ENCODE measurements at places on chromosomes 13 and 19. TPM values are rescaled to one million over a fixed set of nuclear protein-coding genes. Genes with fewer than 3 reads are reported as not detected.

DNA sequence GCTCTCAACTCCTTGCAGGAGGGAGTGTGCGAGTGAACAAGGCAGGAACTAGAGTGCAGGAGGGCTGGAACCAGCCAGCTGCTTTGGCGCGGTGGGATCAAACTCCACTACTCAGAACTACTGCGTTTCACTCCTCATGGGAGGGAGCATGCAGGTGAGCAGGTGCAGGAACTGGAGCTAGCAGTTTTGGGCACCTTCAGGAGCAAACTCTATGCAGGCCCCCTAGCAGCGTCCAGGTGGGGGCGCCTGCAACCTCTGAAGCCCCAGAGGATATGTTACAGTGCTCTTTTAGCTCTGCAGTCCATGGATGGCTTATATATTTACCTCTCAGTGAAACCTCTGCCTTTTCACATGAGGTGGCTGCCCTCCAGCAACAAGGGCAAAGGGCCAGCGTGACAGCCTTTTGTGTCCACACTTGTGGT lies 1303.4 kb downstream of the PCDH9 start:
- no peaks in the 10 kb centered on the region for H3K27me3 ChIP-seq
- no peaks in the 10 kb centered on the region for H3K36me3 ChIP-seq
- H3K4me1 ChIP-seq, result no peaks in the 10 kb centered on the region
- H3K27ac ChIP-seq, result no peak overlapping the region
- no peak for DNase-seq

DNA sequence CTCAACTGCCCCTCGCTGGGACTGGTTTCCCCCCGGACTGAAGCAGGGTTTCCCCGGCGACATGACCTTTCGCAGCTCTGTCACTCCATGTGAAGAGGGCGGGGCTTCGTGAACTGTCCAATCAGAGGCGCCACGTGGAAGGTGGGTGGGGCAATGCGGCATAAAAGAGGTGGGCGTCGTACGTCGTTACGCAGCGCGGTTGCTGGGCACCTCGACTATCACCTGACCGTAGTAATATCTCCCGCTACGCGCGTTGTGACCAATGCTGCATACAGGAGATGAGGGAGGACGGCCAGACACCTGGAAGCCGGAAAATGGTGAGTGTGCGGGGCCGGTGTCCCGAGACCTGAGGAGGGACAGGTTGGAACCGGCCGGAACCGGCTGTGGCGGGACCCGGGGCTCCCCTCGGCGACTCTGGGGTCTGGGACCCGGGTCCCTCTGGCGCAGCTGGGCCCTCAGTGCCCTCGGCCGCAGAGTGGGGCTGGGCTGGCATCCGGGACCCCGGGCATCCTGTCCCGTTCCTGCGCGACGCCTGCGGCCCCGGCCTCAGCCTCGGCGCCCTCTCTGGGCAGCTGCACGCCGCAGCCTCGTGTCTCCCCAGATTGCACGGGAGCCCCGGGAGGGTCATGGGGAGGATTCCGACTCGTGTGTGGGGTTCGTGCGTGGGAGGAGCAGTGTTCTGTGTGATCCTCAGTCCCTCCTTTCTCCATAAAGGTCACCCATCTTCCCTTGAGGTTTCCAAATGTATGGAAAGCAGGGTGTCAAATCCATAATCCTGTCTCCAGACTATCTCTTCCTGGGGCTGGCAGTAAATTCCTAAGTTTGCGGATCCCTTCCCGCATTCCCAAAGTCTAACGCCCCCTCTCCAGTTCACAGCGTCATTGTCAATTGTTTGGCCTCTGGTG lies 32.2 kb downstream of the ZNF136 start:
- peaks cover 9% of the 10 kb centered on the region for H3K36me3 ChIP-seq
- peak overlapping the region; percentile 42 for H3K4me3 ChIP-seq
- H3K27me3 ChIP-seq, result no peaks in the 10 kb centered on the region
- DNase-seq, result peak; percentile 6
- no peak overlapping the region for H3K27ac ChIP-seq

- H3K4me1 ChIP-seq, result no peaks in the 10 kb centered on the region
- no peaks in the 10 kb centered on the region for H3K27me3 ChIP-seq
- no peaks in the 10 kb centered on the region for H3K36me3 ChIP-seq
- DNase-seq, result peak; percentile 0
- no peak overlapping the region for H3K27ac ChIP-seq
These were observed 211.1 kb downstream of the TEX29 start for GRCh38 chr13:111531505-111531904.

The PNMA8C gene
- 0.18 TPM for total RNA-seq

The FGF22 gene
- total RNA-seq, result not detected

All from IMR-90 (cell line).